ENCODE measurements at places on chromosomes 5 and 9.

DNA sequence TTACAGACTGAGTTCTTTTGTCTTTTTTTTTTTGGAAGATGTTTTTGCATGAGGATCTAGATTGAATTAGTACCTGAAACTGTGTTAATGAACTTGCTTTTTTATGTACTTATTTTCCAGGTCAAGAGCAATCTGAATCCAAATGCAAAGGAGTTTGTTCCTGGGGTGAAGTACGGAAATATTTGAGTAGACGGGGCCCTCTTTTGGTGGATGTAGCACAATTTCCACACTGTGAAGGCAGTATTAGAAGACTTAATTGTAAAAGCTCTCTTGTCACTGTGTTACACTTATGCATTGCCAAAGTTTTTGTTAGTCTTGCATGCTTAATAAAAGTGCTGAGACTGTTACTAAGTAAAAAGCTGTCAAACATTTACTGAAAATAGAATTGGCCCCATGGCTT lies 14.5 kb downstream of the SLC23A1 start:
- no peak for DNase-seq

DNA sequence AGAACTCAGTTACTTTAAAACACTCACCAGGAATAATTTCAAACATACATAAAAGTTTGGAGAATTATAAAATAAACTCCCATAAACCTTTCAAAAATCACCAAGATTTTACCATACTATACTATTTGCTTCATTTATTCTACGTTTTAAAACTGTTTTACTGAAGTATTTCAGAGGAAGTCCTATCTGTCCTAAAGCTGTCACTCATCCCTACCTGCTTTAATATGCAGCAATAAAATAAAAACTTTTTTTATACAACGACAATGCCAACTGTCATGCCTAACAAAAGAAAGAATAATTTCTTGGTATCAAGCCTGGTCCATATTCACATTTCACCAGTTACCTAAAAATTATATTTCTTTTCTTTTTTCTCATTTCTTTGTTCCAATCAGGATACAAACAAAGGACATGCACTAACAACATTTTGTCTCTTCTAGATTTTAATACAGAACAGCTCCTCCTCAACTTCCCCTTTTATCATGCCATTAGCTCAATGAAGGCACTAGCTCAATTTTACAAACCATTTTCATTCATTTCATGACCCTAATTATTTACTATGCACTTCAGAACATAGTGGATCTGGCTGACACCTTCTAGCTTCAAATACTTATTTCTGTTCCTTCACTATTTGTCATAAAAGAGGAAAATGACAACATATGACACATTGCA lies 135.2 kb downstream of the GNAQ start:
- DNase-seq: no peak

GRCh38 chr5:63700241-63700640 lies 262.0 kb downstream of the HTR1A start:
- no peak for DNase-seq

DNA sequence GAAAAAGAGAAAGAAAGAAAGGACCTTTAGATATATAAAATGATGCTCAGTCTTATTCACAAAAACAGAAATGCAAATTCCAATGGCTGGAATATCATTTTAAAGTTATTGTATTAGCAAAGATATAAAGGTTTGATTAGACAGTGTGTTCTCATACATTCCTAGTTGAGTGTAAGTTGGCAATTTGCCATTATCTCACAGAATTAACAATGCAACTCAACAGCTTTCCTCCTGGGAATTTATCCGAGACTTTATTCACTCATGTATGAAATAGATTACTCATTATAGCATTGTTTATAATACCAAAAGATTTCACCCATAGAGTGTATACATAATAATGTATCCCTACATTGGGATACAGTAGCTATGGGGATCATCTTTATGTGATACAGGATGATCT lies 27.1 kb upstream of the MLLT3 start:
- DNase-seq: no peak
